ENCODE measurements at places on chromosomes 2 and 18.

GRCh38 chr2:65300134-65300760 is 72.6 kb downstream of the ACTR2 start:
- peak; percentile 64 for DNase-seq

DNA sequence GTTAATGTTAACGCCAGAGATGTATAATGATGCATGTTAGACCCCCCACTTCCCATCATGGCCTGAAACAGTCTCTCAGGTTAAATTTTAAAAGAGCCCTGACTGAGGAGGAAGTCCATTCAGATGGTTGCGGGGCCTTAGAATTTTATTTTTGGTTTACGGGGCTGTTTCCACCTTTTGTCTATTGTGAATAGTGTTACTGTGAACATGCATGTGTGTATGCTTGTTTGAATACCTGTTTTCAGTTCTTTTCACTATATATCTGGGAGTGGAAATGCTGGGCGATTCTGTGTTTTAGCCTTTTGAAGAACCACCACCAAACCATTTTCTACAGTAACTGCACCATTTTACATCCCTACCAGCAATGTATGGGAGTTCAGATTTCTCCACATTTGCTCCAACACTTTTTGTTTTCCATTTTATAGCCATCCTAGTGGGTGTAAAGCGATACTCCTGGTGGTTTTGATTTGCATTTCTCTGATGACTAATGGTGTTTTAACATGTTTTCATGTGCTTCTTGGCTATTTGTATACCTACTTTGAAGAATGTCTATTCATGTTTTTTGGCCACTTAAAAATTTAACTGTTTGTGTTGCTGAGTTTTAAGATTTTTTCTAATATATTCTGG is 133.0 kb downstream of the MYO3B start:
- DNase-seq, result no peak

GRCh38 chr2:105972246-105972645 is 221.9 kb downstream of the UXS1 start:
- DNase-seq, result no peak

DNA sequence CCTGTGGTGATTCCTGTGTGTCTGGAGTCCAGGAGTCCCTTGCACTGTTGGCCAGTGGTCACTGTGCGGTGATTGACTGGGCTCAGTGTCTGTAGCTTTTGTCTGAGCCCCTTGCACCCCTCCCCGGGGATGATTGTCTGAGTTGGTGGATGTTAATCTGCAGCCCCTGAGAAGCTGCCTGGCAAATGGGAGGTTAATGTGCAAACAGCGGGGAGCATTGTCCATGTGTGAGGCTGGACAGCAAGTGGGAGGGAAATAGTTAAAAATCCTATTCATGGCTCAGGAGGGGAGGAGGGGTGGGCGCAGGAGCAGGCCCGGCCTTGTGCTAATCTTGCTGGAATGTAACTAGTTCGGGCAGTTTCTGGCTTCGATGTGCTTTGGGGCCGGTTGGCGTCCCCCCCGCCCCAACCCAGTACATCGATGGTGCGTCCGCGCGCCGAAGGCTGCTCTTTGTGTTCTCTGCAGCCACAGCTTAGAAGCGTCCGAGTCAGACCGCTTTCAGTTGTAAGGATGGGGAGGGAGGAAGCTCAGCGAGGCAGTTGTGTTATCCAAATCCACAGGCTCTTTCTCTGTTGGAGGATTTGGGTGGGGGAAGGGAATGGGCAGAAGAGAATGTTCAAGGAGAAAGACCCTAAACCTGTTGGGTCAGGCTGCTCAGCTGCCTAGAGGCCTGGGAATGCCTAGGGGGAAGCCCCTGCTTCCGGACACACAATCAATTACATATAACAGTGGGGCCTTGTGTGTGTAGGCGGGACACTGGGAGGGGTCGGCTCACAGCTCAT is 71.8 kb downstream of the TGOLN2 start:
- no peak for DNase-seq

- DNase-seq, result no peak
These were observed 42.8 kb downstream of the RAMP1 start for GRCh38 chr2:237901932-237902850.

Measured in H54 (cell line).